ENCODE measurements at places on chromosomes 12 and 14. TPM values are rescaled to one million over a fixed set of nuclear protein-coding genes. Genes with fewer than 3 reads are reported as not detected.

DNA sequence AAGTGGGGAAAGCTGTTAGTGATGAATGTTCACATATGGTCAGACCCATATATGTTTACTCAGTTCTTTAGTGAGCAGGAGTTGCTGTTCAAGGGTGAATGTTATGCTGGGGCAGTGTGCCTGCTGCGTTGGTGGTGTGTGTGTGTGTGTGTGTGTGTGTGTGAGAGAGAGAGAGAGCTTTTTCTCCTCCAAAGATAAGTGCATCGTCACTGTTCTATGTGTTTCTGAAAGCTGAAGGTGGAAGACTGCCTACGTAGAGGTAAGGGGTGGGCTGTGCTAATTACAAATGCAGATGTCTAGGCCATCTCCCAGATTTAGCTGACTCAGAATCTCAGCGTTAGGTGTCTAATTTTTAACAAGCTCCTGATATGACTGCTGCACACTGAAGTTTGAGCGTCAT lies 10.5 kb downstream of the GABARAPL1 start:
- no peak for DNase-seq

DNA sequence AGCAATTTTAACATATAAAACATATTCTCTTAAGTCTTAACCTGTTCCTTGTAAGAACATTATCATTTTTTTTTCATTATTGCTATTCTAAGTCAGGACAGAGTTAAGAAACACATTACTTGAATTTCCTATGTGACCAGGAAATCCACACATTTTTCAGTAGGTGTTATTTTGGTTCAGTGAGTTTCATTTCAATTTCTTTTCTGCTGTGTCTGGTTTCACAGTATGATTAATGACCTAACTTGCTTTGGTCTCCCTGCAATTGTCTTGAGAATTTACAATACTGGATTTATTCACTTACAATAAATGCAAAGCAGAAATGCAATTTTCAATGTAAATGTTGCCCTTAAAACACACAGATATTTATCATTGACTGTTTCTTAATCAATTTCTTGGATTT lies 396.9 kb upstream of the TMTC1 start:
- DNase-seq, result no peak

DNA sequence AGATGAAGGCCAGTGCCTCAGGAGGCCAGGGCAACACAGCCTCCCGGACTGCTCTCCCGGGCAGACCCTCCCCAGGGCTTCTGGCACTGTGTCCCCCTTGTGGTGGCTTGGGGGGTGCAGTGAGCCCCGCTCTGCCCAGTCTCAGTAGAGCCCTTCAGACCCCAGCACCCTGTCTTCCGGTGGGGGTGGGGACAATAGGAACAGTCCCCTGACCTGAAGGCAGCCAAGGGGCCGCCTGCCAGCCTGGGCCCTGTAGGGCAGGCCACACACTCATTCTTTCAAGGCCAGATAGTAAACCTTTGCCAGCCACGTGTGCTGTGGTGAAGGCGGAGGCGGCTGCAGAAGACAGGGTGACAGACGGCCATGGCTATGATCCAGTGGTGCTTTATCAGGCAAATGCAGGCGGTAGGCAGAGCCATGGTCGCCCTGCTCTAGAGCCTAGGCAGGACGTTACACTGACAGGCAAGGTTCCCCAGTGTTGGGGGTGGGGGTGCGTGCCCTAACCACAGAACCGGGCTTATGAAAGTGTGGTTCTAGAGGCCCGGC lies 15.0 kb downstream of the ZFYVE21 start:
- no peak for DNase-seq

DNA sequence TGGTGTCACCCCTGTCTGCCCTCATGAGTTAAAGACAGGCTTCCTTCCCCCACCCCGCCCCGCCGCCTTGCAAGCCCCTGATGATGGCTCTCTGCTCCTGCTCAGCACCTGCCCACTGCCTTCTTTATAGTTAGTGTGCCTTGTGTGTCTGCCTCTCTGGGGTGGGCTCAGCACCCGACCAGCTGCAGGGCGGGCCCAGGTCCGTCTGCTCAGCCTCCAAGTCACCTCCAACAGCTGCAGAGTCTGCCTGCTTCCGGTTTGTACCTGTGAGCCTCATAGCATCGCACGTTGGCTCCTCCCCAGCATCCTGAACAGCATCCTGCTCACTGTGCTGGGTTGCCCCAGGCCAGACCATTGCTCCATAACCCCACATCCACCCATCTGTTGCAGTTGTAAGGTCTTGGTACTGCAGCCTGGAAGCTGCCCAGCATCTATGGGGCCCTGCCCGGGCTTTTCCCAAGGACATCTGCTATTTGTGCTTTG lies 3.5 kb downstream of the TGFB3 start:
- peak; percentile 65 for DNase-seq

DNA sequence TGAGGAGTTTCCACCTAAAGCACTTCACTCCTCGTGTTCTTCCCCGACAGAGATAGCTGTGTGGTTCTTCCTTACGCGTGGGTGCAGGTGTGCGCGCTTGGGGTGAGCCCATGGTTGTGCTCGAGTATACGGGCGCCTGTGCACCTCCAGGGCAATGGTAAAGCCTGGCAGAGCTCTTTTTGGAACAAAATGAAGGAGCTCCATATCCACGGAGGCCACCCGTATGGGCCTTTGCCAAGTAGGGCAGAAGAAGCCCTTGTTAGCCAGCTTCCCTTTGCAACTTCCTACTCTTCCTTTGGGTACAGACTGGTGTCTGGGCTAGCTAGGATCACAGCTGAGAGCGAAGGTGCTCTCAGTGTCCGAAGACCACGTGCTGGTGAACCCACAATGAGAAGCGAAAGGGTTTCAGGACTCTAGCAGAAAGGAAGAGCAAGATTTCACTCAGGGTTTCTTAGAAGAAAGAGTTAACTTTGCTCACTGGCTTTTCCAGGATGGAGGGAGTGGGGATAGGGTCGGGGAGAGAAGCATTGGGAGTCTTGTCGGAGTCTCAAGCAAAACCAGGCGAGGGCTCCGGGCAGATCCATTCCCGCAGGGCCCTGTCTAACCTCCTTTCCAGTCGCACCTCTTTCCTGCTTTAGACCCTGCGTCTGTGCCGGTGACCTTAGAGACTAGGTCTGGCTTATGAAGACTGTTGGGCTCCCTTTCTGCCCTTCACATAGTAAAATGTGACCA lies 960 bp upstream of the LRFN5 start:
- no peak for DNase-seq

- DNase-seq, result no peak
Observed at GRCh38 chr12:98736352-98737321, 91.5 kb downstream of the APAF1 start.

DNA sequence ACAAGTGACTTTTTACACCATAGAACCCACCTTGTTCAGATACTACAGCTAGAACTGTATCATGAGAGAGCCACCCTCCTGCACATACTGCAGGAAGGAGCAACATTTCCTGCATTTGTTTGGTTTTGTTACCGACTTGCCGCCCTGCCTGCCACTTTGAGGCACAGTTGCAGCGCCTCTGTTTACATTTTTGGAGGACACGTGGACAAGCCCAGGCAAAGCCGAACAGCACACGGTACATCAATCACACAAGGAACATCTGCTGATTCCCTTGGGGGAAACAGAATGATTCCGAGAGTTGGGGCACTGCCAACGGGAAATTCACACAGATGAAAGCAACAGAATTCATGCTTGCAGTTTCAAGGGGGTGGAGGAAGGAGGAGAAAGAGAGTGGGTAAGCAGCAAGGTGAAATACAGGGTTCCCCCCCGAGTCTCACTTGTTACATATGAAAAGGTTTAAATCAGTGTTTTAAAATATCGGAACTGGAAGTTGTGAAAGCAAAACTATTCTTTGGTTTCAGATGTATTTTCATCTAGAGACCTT lies 110.7 kb downstream of the BTG1 start:
- peak; percentile 71 for DNase-seq

- DNase-seq, result no peak
Observed at GRCh38 chr12:12927211-12928079, 24.5 kb downstream of the GPRC5D start.

DNA sequence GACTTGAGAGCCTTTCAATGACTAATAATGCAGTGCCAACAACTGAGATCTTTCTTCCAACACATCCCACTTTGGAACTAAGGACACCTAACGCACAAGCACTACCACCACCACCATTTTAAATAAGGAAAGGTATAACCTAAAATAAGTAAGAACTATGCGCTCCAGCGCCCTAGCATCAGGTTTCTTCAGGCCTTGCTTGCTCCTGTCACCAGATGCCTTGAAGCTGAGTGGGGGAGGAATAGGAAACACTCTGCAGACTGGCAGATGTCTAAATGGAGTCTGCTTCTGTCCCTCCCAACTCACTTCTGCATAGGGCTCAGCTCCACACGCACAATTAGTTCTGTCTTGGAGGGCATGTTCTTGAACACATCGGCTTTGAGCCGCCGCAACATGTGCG lies 15.1 kb downstream of the CHD4 start:
- DNase-seq, result no peak

GRCh38 chr12:108190529-108190928 lies 61.4 kb downstream of the WSCD2 start:
- DNase-seq, result no peak

- peak; percentile 22 for DNase-seq
Observed at GRCh38 chr14:22177870-22178269, 411.2 kb downstream of the DAD1 start.

GRCh38 chr12:40393026-40393425 lies 168.2 kb downstream of the LRRK2 start:
- DNase-seq, result no peak

DNA sequence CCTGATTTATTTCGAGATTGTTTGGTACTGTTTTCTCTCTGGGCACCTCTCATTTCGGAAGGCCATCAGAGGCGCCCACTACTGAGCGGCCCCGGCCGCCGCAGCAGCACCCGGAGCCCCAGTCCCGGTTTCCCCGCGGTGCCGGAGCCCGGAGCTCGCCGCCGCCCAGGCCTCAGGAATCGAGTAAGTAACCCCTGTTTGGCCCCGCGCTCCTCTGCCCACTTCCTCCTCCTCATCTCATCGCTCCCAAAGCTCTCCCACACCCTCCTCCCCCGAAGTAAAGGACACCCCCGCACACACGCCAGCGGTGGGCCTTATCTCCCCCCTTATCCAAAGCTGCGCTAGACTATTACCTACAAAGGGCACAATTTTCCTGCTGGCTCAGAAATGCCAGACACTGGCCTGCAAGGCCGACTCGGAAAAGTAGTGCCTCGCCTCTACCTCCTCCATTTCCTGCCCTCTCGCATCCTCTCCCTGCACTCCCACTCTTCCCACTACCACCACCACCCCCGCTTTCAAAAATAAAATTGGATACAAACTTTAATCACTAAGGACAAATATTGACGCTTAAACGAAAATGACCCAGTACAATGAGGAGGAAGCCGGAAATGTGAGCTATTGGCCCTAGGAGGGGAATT lies 637 bp upstream of the FOXG1 start:
- no peak for DNase-seq

- DNase-seq, result no peak
Observed at GRCh38 chr14:54253195-54253947, 143.4 kb upstream of the CDKN3 start.

DNA sequence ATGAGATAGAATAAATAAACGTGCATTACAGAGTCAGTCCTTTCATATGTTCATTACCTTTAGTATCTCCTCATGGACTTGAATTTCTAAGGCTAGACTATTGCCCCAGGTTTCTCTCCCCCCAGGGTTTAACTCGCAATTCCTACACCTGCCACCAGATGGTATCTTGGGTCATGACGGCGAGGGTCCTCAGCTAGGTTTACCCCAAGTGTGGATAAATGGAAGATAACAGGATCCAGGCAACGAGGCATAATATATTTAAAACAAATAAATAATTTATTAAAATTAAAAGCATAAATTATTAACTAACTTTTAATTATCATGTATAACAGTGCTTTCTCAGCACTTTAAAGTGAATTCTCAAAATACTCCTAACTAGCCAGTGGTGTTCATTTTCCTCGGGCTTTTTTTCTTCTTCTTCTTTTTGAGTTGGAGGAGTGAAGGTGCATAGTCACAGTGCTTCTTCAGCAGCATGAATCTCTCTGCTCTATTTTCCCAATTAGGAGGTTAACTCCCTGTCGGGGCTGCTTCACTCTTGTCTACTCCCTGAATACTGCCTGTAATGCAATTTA lies 243.5 kb upstream of the CAND1 start:
- peak; percentile 45 for DNase-seq

SDS gene
- not detected for total RNA-seq

C14orf39 gene
- not detected for total RNA-seq

CSRNP2 gene
- 19.9 TPM for total RNA-seq

DPPA3 gene
- not detected for total RNA-seq
